Stimulated activated CD4-positive, alpha-beta T cell treated with anti-CD3 and anti-CD28 coated beads, TNF-alpha, amount 100 ng/mL, for 24 hours (primary cell): ENCODE measurements at places on chromosomes 13 and 19.

DNA sequence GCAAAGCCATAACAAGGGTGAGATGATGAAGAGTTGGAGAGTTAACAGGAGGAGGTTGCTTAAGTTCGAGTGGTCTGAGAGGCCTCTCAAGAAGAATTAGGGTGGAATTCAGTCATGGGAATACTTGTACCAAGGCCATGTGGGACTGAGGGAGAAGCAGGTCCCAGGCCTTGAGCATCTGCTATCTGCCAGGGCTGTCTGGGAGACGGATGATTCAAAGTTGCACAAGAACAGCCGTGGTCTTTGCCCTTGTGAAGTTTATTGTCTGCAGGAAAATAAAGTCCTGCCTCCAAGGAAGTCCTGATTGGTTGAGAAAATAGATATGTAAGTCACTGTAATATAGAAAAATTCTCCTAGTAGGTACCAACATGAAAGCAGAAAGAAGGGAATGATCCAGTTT, 178.8 kb upstream of the RFC3 start:
- DNase-seq, result no peak

DNA sequence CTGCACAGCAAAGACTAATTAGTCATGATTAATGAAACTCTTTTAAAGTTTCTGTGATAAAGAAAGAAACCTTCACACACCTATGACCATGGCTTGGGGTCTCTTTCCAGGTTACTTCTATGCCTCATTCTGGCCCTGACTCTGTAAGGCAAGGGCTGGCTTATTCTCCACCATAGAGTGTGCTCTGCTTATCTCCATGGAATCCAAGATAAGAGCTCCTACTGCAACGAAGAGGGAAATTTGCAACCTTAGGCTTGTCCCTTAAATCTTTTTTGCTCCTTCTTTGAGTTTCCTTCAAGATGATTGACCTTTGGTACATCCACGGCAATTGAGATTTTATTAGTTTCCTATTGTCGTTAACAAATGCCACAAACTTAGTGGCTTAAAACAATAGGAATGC, 239.9 kb downstream of the SPRY2 start:
- DNase-seq, result no peak

GRCh38 chr19:31804668-31805067, 455.4 kb upstream of the TSHZ3 start:
- no peak for DNase-seq

DNA sequence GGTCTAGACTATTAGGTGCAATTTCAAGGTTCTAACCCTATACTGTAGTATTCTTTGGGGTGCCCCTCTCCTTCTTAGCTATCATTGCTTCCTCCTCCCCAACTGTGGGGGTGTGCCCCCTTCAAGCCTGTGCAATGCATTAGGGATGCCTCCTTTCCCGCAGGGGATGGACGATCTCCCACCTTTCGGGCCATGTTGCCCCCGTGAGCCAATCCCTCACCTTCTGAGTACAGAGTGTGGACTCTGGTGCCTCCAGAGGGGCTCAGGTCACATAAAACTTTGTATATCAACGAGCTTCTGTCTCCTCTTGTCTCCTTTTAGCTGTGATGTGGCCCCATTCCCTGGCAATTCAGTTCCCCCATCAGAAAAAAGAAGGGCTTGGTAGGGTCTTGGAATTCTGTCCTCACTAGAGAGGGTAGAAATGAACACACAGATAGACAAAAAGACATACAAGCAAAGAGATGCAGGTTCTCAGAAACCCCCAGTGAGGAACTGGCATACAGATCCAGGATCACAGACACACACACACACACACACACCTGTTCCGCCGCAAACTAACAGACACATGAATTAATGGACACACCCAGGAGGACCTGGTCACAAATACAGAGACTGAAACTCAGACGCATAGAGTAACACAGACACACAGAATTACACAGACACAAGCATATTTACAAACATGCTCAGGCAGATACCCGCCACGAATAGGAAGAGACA, 2.5 kb upstream of the HNRNPUL1 start:
- no peak for DNase-seq

DNA sequence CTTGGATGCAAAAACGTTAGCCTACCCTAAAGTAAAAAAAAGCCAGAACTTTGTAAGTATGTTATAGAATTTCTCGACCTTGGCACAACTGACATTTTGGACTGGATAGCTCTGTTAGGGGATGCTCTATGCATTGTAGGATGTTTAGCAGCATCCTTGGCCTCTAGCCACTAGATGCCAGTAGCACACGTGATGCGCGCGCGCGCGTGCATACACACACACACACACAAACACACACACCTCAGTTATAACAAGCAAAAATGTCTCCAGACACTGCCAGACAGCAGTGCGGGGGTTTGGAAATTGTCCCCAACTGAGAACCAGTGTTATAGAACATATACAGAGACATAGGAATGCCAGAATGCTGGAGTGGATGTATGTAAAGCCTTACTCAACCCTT, 17.2 kb downstream of the ZNF226 start:
- no peak for DNase-seq

- DNase-seq, result no peak
Observed at GRCh38 chr19:16376649-16377048, 52.0 kb downstream of the KLF2 start.

DNA sequence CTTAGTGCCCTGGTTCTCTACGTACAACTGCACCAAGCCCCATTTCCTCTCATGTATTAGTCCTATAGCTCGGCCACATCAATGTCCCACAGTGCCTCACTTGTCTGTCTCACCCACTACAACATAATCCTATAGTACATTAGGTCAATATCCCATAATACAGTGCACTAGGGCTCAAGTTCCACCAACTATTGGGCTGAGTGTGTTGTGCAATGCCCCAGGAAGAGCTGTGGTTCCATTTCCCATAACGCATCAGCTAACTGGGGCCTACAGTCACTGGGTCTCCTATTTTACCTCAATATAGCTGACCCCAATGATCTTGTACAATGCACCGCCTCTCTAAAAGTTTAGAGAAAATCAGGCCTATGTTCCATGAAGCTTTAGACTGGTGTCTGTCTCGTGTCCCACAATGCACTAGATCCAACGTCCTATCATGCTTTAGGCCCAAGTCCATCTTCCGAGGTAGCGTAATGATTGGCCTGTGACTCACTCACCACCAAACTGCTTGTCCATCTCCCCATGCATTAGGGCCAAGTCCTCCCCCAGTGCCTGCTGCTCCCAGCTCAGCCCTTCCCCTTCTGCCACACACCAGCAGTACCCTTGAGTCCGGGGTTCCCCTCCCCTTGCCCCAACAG, 21.8 kb downstream of the TSKS start:
- no peak for DNase-seq

- DNase-seq, result no peak
Observed at GRCh38 chr13:75530549-75530961, 7.1 kb downstream of the COMMD6 start.

DNA sequence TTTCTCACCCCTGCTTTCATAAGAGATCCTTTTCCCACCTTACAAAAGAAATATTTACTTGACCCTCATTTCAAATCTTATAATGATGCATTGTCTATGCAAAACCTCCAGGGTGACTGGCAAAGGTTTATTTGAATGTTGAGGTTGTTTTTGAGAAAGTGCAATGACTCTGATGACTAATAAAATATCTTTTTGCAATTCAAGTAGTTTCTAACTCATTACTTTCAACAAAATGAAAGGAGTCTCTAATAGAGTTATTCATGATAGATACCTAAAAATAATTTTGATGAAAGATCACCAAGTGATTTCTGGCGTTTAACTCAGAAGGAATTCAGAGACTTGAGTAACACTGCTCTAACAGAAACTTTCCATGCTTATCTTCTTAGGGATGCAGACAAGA, 144.2 kb downstream of the FOXO1 start:
- DNase-seq, result no peak

DNA sequence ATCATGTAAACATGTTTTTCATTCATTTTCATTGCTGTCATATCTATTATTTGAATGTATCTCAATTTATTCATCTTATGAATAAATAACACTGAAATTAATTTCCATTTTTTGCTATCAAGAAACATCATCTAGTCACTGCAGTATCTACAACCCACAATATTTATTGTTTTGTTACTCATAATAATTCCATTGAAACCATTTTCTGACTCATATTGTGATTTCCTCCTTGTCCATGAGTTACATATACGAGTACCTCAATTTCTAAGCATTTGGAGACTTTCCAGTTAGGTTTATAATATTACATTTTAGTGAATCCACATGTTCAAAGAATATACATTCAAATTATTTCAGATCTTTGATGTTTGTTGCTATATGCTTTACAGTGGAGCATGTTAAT, 1524.0 kb downstream of the SLITRK1 start:
- no peak for DNase-seq

DNA sequence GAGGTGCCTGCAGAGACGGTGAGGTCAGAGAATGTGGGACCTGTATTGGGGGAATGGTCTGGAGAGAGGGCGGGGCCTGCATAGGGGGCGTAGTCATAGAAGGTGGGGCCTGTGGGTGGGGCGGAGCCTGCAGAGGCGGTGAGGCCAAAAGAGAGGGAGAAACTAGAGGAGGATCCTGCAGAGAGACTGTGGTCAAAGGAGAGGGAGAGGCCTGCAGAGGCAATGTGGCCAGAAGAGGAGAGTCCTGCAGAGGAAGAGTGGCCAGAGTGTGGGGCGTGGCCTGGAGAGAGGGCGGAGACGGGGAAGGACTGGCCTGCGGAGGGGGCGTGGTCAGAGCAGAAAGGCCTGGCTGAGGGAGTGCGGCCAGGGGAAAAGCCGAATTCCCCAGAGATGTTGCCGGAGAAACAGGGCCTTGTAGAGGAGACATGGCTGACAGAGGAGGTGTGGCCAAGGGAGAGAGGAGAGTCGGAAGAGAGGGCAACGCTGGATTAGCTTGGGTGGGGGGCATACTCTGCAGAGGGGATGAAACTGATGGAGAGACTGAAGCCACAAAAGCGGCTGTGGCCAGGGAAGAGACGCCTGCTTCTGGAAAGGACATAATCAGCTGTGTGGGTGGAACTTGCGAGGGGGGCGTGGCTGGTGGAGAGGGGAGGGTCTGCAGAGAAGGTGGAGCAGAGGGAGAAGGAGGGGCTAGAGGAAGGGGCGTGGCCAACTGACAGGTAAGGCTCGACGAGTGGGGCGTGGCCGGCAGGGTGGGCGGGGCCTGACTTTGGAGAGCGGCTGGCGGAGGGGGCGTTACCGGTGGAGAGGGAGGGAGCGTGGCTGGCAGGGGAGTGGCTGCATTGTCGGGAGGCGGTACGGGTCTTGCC, 2.5 kb downstream of the PRR36 start:
- DNase-seq, result peak; percentile 83

- DNase-seq, result no peak
Observed at GRCh38 chr13:95643571-95643935, 953 bp downstream of the DZIP1 start.

- DNase-seq, result peak; percentile 43
Observed at GRCh38 chr13:51793570-51794271, 10.2 kb downstream of the DHRS12 start.

- no peak for DNase-seq
Observed at GRCh38 chr19:3695986-3696659, 4.1 kb downstream of the PIP5K1C start.

- peak; percentile 40 for DNase-seq
Observed at GRCh38 chr19:55642153-55643002, 1.1 kb upstream of the ZNF581 start.

DNA sequence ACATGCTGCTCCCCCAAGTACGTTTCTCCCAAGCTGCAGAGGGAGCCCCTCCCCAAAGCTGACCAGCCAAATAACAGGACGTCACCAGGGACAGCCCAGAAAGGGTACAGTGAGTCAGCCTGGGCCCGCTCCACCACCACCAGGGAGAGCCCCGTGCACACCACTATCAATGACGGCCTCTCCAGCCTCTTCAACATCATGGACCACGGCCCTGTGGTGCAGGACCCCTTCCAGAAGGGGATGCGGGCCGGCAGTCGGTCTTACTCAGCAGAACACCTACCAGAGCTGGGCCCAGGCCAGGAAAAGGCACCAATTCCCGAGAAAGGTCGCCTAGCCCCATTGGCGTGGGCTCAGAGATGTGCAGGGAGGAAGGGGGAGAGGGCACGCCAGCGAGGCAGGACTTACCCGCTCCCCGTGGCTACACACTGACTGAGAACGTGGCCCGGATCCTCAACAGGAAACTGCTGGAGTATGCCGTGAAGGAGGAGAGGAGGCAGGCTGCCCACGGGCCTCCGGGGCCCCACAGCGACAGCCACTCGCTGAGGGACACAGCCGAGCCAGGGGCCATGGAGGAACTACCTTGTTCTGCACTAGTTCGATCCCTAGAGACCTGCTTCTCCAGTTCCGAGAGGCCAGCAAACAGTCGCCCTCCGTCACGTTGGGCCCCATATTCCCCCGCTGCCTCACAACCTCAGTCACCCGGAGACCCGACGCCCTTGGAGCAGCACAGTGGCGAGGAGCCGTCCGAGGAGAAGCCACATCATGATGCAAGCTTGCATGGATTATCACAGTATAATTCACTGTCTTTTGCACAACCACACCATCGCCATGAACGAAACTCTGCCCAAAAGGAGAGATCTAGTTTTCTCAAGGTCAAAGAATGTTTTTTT, 815.9 kb upstream of the KLHL1 start:
- DNase-seq, result no peak

DNA sequence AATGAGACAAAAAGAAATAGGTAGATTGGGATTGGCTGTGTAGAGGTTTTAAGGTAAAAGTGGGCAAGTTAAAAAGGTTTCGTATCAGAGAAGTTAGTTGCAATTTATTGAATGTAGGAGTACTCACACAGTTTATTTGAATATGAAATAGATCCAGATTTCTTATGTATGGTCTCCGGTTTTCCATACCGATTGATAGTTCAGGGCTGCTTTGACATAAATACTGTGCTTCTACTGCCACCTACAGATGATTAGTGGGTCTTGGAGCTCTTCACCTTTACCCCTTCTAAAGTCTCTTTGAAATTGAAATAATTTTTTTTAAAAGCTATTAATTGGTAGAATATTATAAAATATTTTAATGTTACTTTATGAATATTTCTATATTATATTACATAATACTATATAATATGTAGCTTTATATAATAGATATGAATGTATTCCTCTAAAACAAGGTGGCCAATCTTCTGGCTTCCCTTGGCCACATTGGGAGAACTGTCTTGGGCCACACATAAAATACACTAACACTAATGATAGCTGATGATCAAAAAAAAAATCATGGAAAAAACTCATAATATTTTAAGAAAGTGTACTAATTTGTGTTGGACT, 7.7 kb upstream of the GPR18 start:
- no peak for DNase-seq

GRCh38 chr13:77429320-77430142, 102.6 kb upstream of the MYCBP2 start:
- DNase-seq, result peak; percentile 39

GRCh38 chr19:19074196-19074882, 10.5 kb downstream of the SLC25A42 start:
- DNase-seq, result no peak

DNA sequence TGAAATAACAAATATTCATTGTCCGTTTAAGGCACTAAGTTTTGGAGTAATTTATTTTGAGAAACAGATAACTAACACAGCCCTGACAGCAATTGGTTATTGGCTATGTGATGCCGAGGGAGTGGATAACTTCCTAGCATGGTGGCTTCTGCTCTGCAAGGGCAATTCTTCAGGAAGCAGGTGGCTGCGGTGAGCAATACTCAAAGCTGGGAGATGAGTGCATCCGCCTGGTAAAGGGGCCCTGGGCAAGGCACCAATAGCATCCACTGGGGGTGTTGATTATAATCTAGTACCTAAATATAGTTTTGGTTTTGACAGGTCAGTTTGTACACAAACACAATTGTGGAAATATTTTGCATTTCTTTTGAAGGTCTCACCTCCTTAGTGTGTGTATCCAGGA, 41.0 kb downstream of the CCDC70 start:
- DNase-seq, result no peak
